ENCODE measurements at places on chromosomes 11 and 22.

GRCh38 chr11:62931499-62932278, 10.5 kb upstream of the CHRM1 start:
- no peaks in the 10 kb centered on the region for H3K4me1 ChIP-seq
- no peak overlapping the region for H3K27ac ChIP-seq

GRCh38 chr11:14642453-14642852, 1.2 kb upstream of the PDE3B start:
- H3K27me3 ChIP-seq, result peaks cover 20% of the 10 kb centered on the region
- H3K4me3 ChIP-seq, result no peak overlapping the region
- no peaks in the 10 kb centered on the region for H3K36me3 ChIP-seq
- no peak overlapping the region for H3K27ac ChIP-seq

GRCh38 chr11:26779074-26779865, 57.4 kb upstream of the SLC5A12 start:
- H3K27ac ChIP-seq, result no peak overlapping the region
- H3K27me3 ChIP-seq, result no peaks in the 10 kb centered on the region
- H3K4me3 ChIP-seq, result no peak overlapping the region
- DNase-seq, result no peak

- no peak overlapping the region for H3K27ac ChIP-seq
- no peak overlapping the region for H3K4me3 ChIP-seq
- H3K36me3 ChIP-seq, result no peaks in the 10 kb centered on the region
- no peak for DNase-seq
- no peaks in the 10 kb centered on the region for H3K4me1 ChIP-seq
Measured at GRCh38 chr11:32705309-32706033, 89.0 kb downstream of the CCDC73 start.

GRCh38 chr11:71086687-71087258, 165.6 kb downstream of the SHANK2 start:
- no peak overlapping the region for H3K27ac ChIP-seq
- H3K36me3 ChIP-seq, result no peaks in the 10 kb centered on the region
- H3K27me3 ChIP-seq, result no peaks in the 10 kb centered on the region
- no peak overlapping the region for H3K4me3 ChIP-seq

DNA sequence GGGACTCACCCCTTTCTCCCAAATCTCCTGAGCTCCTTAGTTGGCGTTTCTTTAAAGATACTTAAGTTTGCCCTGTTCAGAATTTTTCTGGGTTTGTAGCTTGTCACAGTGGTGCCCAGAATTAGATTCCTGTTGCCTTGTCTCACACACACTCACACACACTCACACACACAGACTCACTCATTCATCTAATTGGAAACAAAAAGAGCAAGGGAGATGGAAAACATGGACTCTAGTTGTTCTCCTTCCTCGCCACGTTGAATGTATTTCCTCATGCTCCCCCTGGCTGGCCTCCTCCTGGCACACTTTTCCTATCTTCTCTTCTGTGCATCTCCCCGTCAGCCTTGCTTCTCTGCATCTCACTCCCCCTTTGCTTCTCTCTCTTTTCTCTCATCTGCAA, 752.3 kb downstream of the NTM start:
- H3K27ac ChIP-seq, result no peak overlapping the region
- no peak for DNase-seq
- no peak overlapping the region for H3K4me3 ChIP-seq
- no peaks in the 10 kb centered on the region for H3K36me3 ChIP-seq
- peaks cover 11% of the 10 kb centered on the region for H3K4me1 ChIP-seq

- no peaks in the 10 kb centered on the region for H3K36me3 ChIP-seq
- peak overlapping the region; percentile 7 for H3K4me3 ChIP-seq
- no peaks in the 10 kb centered on the region for H3K27me3 ChIP-seq
Measured at GRCh38 chr11:73598719-73599379, 937 bp upstream of the FAM168A start.

DNA sequence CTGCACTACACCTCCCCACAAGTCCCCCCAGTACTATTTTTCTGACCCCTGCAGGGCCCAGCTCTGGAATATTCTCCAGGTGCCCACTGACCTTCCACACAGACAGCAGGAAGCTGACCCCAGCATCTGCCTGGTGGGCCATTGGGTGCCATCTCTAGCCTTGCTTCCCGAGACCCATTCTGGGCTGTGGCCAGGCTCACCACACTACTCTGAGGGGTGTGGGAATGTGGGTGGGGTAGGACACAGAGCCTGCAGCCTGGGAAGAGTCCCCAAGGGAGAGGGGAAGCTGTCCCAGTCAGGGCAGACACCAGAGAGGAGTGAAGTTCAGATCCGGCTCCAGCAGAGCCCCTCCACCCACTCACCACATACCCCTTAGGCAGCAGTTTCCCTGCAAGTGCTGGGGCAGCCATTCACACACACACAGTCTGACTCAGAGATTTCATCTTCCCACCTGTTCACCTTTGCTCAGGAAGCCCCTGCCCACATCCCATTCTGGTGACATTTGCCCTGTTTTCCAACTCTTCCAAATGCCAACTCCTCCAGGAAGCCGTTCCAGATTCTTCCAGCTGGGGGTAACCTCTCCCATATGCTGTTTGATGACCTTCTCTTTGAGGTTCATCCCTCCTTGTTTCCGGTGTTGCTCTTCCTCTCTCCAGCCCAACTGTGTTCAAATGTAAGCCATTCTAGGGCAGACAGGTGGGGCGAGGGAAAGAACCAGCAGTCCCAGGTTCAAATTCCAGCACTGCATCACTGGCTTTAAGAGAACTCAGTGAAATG, 1.9 kb downstream of the SLCO2B1 start:
- H3K4me3 ChIP-seq, result no peak overlapping the region
- no peak overlapping the region for H3K27ac ChIP-seq
- H3K4me1 ChIP-seq, result no peaks in the 10 kb centered on the region
- H3K27me3 ChIP-seq, result peaks cover 18% of the 10 kb centered on the region
- no peak for DNase-seq

- DNase-seq, result peak; percentile 41
- no peak overlapping the region for H3K4me3 ChIP-seq
- H3K36me3 ChIP-seq, result no peaks in the 10 kb centered on the region
- no peaks in the 10 kb centered on the region for H3K27me3 ChIP-seq
- H3K27ac ChIP-seq, result no peak overlapping the region
Measured at GRCh38 chr22:40213478-40213877, 35.8 kb downstream of the TNRC6B start.

Data from endothelial cell of umbilical vein (primary cell).